Sciatic nerve (tissue), 2 donors: ENCODE measurements at places on chromosomes 7 and 10.

DNA sequence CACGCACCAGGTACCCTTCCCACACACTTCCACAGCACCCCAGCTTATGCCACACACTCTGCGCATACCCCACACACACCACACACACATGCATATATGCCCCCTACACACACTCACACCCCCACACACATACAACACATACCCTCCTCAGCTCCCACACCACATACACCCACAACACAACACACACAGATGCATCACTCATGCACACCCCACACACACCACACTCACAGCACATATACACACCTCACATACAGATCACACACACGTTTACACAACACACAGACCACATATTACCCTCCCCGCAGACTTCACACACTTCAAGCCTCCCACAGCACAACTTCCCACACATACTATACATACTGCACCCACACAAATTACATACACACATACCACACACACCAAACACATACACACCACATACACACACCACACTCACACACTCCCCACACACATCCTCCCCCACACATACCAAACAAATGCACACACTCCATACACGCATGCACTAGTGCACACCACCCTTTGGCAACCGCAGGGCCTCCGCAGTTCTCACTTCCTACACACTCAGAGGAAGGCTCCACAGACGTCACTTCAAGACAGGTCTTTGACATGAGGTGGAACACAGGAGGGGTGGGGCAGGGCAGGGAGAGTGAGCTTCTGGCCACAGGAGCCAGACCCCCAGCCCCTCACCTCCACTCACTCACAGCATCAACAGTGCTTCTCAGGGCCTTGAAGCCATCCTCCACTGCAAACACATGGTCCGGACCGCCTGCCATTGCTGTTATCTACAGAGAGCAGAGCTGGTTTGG is 18.5 kb upstream of the ANTXRL start:
- DNase-seq: no peak

GRCh38 chr7:49937608-49938007 is 155.4 kb downstream of the ZPBP start:
- DNase-seq: no peak

- no peak for DNase-seq
Measured at GRCh38 chr7:112770051-112770450, 20.1 kb downstream of the TMEM168 start.

DNA sequence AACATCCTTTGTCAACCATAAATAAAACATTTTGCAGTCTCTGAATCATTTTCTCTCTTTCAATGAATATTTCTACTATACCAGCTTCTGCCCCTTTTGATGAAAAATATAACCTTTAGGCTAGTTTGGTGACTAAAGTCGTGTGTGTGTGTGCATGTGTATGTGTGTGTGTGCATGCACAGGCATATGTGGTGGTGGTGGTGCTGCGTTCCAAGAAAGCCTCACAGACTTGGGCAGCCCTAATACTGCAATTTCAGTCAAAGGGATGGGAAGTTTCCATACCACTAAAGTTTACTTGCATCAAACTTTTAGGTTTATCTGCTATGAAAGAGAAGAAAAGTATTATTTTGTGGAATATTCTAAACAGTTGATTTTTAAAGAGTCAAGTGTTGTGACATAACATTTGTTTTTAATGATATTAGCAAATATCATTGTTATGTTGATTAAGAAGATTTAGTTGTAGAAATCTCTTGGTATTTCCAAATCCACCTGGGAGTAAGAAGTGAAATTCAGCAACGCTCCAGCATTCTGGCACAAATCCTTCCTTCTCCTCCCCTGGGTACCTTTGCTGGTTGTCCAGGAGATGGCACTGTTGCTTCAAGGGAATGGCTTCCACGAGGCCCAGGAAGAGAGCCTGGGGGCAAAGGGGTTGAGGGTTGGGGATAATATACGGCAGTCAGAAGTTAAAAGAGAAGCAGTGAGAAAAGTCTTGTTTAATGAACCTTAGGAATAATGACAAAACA is 41.5 kb downstream of the ASB4 start:
- peak; percentile 64 for DNase-seq

DNA sequence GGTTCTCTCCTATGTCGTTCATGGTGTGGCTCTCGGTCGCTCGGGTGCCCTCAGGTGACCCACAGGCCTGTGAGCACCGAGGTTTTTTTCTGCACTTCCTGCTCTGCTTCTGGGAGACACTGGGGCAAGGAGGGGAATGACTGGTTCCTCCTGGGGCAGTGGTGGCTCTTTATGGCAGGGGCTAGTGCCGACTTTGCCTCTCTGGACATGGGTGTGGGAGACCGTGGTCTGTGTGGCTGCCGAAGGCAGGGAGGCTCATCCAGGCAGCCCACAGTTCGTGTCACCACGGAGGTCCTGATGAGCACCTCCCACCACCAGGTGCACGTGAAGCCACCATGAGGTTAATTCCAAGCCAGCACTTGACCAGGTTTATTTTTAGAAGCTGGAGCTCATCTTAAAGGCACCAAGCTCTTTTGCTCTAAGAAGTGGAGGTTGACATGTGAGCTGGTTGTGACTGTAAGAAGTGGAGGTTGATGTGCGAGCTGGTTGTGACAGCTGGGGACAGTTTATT is 24.7 kb upstream of the DPYSL4 start:
- no peak for DNase-seq

- DNase-seq: no peak
Measured at GRCh38 chr10:7433861-7434260, 23.0 kb upstream of the SFMBT2 start.

DNA sequence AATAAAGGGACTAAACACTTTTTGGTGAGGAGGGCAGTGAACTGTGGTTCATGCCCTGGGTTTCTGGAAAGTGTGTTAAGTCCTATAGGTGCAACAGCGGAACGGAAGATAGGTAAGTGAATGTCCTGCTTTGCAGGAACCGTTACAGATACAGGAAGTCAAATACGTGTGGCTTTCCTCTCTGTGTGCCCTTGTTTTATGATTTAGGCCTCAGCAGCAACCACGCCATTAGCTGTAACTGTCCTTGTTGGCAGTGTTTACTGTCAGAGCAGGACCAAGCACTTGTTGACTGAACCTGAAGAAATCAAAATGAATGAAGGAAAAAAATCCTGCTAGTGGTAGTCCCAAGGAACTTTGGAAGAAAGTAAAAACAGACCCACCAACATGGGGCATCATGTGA is 150.3 kb downstream of the PIP4K2A start:
- DNase-seq: no peak

- no peak for DNase-seq
Measured at GRCh38 chr7:20779041-20779440, 7.6 kb downstream of the SP8 start.

GRCh38 chr7:129366-130221 is 62.8 kb upstream of the FAM20C start:
- DNase-seq: no peak

GRCh38 chr7:2237109-2237602 is 4.4 kb upstream of the MAD1L1 start:
- DNase-seq: no peak

DNA sequence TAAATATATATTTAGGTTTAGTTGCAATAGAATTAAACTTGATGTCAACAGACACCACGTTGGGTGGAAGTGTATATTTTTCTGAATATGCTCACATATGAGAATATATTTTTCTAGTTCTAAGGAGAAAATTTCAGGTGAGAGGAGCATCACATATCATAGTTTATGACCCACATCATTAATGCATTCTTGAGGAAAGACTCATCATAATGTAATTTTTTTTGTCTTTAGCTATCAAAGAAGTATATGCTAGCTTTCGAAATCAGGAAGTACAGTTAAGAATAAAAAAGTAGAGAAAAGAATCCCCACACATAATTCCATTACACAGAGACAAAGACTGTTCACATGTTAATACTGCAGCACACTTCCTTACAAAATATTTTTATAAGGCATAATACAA is 30.4 kb downstream of the A1CF start:
- no peak for DNase-seq

GRCh38 chr7:18590744-18591340 is 95.3 kb downstream of the HDAC9 start:
- DNase-seq: no peak

GRCh38 chr10:84201244-84201606 is 6.9 kb downstream of the CDHR1 start:
- DNase-seq: no peak

GRCh38 chr10:122503012-122503411 is 41.7 kb downstream of the HTRA1 start:
- peak; percentile 35 for DNase-seq

DNA sequence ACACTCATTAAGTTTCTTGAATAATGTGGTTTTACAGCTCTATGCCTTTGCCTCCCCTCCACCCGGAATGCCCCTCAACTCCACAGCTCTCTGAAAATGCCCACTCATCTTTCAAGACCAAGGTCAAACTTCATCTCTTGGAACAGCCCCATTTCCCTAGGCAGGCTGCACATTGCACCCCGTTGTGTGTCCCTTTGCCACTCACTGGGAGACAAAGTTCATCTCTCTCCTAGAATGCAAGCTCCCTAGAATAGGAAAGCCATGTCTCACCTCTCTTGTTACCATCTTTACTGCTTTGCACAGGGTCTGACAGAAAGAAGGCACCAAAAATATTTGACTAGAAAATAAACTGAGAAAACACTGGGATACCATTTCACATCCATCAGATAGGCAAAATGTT is 33.3 kb downstream of the UBE2H start:
- DNase-seq: no peak

DNA sequence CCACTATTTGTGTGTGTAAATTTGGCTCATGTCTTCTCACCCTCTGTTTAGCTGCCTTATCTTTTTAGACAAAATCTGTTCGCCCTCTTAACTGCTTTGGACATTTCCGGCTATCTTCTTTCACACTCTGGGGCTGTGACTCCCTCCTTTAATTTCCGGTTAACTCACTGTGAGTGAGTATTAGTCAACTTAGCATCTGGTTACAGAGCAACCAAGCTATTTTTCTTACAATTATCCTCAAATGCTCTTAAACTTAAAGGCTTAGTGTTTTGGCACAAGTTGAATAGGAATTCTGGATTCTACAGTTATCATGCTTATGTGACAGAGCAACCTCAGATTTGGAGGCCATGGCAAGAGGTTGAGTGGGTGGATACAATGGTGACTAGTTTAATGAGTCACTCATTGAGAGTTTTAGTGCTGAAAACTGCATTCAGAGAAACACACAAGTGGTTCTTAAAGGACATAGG is 177.6 kb upstream of the SEMA3A start:
- no peak for DNase-seq

- DNase-seq: no peak
Measured at GRCh38 chr7:191105-191980, 1.0 kb upstream of the FAM20C start.

- no peak for DNase-seq
Measured at GRCh38 chr10:5561704-5562645, 37.2 kb downstream of the CALML3 start.

GRCh38 chr7:92546856-92547497 is 18.4 kb downstream of the RBM48 start:
- no peak for DNase-seq

DNA sequence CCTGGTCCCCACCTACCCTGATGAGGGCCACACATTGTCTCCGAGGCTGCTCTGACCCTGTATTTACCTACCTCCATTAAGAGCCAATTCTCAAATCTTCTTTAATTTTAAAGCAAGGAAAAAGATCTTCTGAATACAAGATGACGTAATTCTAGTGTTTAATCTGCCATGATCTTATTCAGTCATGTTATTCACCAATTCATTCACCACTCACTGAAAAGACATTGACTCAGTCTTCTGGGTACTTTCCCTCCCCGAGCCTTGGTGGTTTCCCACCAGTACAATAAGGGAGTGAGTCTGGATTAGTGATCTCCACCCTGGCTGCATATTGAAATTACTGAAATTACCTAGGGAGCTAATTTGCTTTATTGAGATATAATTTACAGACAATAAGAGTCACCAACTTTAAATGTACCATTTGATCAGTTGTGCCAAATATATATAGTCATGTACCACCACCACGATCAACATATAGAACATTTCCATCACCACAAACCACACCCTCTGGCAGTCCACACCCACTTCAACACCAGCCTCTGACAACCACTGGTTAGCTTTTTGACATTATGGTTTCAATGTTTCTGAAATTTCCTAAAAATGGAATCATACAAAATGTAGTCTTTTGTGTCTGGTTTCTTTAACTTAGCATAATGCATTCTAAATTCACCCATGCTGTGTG is 117.5 kb upstream of the UNC5B start:
- DNase-seq: no peak

DNA sequence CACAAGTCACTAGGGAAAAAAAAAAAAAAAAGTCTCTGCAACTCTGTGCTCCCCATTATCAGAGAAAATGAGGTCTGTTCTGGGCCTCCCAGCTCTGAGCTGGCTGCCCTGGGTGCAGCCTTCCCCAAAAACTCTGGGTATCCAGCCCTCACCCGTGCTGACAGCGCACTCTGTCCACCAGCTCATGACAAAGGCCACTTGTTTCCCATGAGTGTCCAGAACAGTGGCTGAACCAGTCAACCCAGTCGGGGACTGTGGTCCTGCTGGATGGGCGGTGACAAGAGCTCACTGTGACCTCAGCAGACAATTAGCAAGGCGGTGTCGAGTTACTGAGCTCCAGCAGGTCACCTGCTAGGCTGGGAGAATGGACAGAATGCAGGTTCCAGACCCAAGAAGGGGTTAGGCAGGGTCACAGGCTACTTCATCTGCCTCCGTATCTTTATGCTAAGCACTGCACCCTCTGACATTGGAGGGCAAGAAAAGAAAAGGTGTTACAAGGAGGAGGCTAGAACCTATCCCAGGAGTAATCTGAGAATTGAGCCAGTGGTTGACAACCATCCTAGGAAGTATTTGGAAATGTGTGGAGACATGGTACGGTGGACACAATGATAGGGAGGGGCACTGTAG is 37.2 kb downstream of the DLG5 start:
- DNase-seq: no peak

DNA sequence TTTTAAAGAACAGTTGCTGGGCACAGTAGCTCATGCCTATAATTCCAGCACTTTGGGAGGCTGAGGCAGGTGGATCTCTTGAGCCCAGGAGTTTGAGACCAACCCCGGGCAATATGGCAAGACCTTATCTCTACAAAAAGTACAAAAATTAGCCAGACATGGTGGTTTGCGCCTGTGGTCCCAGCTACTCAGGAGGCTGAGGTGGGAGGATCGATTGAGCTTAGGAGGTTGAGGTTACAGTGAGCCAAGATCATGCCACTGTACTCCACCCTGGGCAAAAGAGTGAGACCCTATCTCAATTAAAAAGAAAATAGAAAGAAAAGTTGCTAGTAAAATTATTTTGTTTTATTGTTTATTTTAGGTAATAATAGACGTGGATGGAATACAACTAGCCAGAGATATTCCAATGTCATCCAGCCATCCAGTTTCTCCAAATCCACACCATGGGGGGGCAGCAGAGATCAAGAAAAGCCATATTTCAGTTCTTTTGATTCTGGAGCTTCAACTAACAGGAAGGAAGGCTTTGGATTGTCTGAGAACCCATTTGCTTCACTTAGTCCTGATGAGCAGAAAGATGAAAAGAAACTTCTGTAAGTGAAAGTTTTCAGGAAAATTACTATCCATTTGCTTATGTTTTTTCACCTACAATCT is 3.0 kb downstream of the NUP42 start:
- peak; percentile 65 for DNase-seq

GRCh38 chr7:82179311-82179710 is 264.3 kb downstream of the CACNA2D1 start:
- DNase-seq: no peak

- DNase-seq: no peak
Measured at GRCh38 chr10:63646491-63646890, 125.3 kb downstream of the REEP3 start.

- DNase-seq: no peak
Measured at GRCh38 chr7:157436763-157437480, 100.1 kb downstream of the DNAJB6 start.
